ENCODE measurements at places on chromosomes 7 and 10.

GRCh38 chr10:70064486-70064885 is 11.8 kb downstream of the MACROH2A2 start:
- no peak for DNase-seq

GRCh38 chr7:20385126-20385525 is 54.4 kb downstream of the ITGB8 start:
- no peak for DNase-seq

DNA sequence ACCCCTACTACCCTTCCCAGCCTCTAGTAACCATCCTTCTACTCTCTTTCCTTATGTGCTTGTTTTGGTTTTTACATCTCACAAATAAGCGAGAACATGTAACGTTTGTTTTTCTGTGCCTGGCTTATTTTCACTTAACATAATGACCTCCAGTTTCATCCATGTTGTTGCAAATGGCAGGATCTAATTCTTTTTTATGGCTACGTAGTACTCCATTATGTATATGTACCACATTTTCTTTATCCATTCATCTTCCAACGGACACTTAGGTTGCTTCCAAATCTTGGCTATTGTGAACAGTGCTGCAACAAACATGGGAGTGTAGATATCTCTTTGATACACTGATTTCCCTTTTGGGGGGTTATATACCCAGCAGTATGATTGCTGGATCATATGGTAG is 33.6 kb upstream of the SLC26A4 start:
- no peak for DNase-seq

GRCh38 chr7:82057476-82057875 is 287.6 kb upstream of the HGF start:
- no peak for DNase-seq

DNA sequence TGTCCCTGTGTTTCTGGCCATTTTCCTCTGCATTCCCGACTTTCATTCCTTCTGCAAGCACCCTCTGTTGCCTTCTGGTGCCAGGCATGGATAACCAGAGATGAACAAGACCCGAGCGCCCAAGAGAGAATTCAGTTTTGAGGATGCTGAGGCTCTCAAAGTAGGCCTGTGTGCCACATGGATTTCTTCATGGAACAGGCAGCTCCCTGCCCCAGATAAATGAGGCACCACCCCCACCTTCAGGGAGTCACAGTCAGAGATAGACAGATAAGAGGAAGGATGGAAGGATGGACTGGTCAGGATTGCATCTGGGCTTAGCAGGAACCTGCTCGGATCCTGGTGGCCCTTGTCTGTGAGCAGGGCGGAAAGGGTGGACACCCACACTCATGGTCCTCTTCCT is 49.4 kb downstream of the ADCYAP1R1 start:
- no peak for DNase-seq

GRCh38 chr10:86824151-86824550 is 67.7 kb downstream of the BMPR1A start:
- no peak for DNase-seq

- no peak for DNase-seq
Observed at GRCh38 chr10:7890781-7891180, 72.5 kb downstream of the TAF3 start.

DNA sequence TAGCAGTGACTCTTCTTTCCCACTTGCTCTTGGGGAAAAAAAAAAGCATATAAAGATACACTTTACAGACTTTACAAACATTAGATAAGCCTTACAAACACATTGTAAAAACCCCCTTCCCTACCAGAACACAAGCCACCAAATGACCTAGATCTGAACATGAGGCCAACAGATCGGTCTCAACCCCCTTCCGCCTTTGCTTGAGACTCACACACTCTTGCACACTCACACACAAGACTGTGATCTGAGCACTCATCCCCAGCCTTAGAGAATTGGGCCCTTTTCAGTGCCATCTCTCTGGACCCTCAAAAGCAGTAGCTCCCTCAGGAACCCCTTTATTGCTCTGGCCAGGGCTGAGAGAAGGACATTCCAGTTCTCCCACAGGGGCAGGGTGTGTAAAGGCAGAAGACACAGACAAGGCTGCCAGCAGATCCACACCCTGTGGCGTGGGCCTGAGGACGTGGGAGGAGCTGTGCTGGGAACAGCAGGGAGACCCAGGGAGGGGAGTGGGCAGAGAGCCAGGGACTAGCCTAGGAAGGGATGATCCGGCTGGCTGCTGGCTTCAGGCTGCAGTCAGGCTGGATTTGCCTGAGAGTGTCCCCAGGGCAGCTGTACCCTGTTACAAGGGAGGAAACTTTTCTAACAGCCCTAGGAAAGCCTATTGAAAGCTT is 206.7 kb downstream of the KIAA1217 start:
- DNase-seq = no peak

DNA sequence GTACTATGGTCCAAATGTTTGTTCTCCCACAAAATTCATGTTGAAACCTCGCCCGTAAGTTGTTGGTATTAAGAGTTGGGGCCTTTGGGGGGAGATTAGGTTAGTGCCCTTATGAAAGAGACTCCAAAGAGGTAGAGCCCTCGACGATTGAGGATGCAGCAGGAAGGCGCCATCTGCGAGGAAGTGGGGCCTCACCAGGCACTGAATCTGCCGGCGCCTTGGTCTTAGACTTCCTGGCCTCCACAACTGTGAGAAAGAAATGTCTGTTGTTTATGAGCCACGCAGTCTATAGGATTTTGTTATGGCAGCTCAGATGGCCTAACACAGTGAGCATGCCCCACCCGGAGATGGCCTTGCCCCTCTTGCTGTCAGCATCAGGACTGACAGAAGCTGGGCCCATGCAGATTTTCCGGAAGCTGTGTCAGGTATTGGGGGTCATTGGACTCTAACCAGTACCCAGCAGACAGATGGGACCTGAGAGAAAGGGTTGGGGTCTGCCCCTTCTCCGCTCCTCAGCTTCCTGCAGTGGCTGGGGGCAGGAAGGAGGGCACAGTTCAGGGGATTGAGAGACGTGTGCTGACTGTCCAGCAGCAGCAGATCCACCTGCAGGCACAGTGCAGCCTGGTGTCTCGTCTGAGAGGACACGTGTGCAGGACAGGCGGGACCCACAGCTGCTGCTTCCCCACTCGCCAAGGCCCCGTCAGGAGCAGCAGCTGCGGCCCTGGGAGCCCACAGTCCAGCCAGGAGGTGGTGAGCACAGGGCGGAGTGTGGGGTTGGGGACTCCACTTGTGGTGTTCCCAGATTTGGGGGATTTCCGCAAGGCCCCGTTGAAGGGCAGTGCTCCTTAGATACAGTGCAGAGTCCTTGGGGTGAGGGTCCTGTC is 47.8 kb downstream of the MGMT start:
- DNase-seq = peak; percentile 58

DNA sequence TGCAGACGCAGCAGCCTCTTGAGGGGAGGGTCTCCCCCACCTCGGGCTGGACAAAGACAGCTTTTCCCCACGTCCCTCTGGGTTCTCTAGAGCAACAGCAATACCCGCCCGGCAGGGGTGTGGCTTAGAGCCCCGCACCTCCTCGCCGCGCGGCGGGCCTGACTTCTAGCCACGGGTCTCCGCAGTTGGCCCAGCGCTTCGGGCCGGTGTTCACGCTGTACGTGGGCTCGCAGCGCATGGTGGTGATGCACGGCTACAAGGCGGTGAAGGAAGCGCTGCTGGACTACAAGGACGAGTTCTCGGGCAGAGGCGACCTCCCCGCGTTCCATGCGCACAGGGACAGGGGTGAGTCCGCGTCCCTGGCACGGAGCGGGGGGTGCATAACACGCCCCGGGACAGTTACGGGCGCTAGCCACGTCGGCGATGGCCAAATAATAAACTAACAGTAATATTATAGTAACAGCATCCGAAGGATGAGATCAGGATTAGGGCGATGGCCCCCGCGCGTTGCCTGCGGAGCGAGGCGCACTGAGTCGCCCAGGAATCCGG is 1.2 kb downstream of the CYP2E1 start:
- DNase-seq = no peak

GRCh38 chr7:42170724-42171123 is 66.3 kb downstream of the GLI3 start:
- DNase-seq = no peak

- no peak for DNase-seq
Observed at GRCh38 chr10:62133618-62134017, 135.0 kb downstream of the RTKN2 start.

- no peak for DNase-seq
Observed at GRCh38 chr7:53658951-53659350, 623.5 kb downstream of the POM121L12 start.

DNA sequence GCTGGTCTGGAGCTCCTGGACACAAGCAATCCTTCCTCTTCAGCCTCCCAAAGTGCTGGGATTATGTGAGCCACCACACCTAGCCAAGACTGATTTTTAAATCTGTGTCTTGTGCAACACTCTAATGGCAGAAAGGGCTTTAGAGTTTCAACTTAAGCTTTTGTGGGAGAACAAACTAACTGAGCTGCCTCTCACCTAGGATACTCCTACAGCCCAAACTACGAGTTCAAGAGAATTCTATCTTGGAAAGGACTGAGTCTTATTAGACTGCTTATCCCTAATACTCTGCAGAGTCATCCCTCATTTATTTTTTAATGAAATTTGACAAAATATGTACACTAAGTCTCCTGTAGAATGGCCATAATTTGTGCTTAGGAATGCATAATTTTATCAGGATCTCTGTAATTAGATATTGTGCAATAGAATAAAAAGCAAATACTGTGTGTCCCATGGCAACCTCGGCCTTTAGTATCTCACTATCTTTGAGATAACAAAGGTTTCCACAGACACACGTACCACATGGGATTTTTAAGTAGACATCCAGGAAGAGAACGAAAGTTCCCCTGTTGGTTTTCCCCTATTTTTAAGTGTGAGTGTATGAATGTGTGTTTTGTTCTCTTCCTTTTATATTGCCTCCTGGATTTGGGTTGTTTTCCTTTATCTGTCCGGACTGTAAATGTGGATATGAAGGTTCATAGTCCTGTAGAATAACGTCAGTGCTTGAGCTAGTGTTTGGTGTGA is 199.4 kb upstream of the TCF7L2 start:
- no peak for DNase-seq

DNA sequence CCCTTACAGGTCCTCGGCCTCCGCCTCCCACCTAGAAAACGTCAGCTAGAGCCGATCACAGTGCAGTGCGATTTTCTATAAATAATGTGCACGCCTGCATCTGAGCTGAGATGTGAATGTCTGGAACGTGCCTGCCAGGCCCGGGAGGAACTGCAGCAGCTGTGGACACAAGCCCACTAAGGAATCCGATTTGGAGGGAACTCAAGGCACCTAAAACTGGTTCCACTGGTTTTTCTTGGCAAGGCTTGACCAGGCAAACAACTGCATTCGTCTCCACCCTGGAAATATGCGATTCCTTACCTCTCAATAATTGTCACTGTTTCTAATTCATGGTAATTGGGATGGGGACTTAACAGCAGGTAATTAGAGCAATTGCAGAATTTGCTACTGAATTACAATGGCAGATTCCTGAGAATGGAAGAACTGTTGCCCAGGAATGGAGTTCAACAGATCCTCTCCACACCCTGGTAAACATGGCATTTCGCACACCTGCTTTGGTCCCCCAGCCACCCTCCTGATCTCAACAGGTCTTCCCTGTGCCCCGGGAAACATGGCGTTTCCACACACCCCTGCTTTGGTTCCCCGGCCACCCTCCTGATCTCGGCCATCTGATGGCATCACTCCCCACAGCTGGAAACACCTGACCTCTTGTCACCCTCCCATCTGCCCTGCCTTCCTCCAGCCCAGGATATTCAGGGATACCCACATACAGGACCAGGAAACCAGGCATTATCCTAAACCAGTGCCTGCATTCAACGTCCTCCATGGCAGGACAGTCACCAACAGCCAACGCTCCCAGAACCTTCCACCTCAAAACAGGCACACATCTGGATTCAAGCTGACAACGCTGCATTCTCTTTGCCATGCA is 76.0 kb downstream of the DIP2C start:
- DNase-seq = no peak

DNA sequence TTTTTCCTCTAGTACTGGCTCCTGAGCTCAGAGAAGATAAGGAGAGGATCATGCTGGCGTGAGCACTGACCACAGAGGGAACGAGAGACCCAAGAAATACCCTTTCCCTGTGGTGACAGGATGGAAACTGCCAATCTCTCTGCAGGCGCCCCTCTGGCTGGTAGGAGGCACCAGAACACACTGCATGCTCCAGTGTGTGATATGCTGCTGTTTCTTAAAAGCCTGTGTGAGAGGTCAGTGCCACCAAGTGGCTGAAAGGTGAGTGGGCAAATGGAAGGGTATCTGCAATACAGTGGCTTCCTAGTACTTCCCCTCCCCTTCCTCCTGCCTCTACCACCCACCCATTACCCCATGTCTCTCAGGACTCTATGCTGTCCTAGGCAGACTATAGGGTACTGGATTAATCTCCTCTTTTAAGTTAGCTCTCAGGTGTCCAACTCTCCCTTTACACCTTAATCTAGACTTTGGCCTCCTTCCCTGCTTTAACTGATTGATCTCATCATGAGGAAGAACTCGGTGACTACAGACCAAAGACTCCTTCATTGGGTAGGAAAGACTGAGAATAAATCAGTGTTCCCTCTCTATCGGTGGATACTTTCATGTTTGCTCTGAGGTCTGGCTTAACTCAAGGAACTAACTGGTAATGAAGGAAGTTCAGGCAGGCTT is 283.6 kb downstream of the ADRA2A start:
- DNase-seq = peak; percentile 67

DNA sequence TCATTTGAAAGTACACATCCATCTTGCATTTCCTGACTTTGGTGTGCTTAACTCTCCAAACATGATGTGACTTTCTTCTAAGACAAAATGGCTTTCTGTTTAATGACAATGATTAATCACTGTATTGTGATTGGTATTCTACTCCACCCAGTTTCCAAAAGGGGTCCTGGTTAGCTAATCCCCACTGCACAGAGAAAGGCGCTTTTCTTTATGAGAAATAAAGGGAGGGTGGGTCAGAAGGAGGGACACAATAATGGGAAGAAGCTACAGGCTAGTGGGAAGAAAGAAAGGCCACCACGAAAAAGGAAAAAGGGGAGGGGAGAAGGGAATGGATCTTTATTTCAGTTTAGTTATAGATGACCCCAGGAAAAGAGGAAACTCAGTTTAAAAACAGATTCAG is 69.2 kb downstream of the PRTFDC1 start:
- no peak for DNase-seq

GRCh38 chr10:32891261-32891660 is 66.8 kb downstream of the ITGB1 start:
- DNase-seq = no peak

GRCh38 chr7:44307301-44307900 is 18.0 kb downstream of the CAMK2B start:
- peak; percentile 79 for DNase-seq
